Kidney epithelial cell (primary cell): ENCODE measurements at places on chromosomes 2 and 18.
A peak's percentile ranks its signal among the peaks of the same experiment; 100 is the strongest.

- no peak for DNase-seq
Observed at GRCh38 chr18:6979954-6980353, 137.6 kb downstream of the LAMA1 start.

DNA sequence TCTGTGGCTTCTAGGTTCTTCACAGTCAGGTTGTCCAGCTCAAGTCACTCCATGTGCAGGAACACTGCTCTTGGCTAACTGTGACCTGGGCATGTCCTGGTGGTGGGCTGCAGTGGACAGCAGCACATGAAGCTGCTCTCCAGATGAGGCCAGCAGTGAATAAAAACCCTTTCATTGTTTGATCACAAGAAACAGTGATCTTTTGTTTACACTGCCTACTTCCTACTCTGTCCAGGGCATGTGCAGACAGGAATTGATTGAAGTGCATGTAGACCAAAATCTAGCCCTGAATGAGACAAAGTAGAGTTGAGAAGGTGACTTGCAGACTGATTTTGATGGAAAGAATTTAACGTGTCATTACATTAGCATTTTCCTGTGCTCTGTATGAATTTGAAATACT, 34.9 kb downstream of the BCL2L11 start:
- no peak for DNase-seq

DNA sequence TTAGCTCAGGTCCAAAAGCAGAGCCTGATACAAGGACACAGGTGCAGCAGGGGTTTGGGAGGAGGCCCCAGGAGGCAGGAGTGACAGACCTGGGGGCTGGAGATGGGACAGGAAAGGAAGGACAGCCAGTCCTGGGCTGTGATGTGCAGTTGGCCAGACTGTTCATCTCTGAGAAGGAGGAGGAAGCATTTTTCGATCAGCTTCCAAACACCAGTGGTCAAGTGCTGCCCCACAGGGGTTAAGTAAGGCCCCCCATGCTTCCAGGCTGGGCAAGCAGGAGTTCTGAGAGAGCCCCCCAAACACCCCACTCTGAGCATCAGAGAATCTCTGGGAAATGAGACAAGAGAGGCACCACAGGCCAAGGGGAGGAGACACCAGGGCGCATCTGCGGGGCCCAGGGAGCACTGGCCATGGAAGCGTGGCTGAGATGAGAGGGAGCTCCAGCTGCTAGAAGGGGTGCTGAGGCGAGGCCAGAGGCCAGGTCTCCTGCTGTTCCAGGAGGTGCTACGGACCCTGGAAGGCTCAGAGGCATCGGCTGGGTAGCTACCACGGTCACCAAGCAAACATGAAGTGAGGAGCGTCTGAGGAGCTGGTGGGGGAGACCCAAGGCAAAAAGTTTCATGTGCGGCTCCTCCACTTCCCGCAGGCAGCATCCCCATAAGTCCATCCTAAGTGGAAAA, 5.6 kb upstream of the HDAC4 start:
- no peak for DNase-seq

- no peak for DNase-seq
Observed at GRCh38 chr18:46481048-46481846, 175.8 kb downstream of the LOXHD1 start.

DNA sequence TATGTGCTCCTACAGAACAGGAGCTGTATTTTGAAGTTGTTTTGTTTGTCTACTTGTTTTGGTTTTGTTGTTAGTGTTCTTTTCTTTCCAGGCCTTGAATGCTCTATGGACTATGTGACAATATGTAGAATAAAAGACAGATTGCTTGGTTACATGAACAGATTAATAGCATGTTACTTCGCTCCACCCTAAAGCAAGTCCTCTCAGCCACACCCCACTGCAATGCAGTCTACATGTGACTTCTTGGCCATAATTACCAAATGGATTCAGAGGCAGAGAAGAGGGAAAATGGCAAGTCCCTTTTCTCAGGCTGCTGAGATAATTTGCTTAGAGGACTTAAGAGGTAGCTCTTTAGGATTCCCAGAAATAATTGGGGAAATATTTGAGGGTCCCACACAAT, 123.2 kb upstream of the CYP1B1 start:
- DNase-seq: no peak

DNA sequence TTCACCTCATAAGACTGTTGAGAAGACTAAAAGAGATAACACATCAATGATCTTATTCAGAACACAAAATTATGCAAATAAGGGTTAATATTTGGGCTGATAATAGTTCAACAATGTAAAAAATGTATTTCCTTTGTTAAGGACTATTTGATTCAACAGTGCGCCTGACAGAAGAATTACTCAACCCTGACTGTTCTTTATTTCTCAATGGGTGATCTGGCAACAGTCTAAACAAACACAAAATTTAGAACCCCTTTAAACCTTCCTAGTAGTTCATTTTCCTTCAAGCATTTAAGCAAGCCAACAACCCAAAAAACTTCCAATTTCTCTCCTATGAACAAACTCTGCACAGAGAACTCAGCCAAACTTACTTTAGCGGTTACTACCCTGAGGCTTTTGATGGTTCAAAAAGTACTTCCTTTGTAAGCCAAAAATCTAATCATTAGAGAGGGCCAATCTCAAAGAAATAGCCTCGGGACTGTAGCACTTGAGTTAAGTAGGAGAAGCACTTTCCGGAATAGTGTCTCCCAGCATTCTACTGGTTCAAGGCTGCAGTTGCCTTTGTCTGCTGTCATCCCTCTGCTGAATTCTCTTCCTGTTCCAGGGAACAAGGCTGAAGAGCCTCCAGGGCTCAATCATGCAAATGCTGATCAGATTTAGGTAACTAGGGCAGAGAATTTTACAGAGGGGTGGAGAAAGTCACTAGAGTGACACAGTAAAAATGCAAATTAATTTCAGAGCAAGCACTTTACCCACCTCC, 40.9 kb upstream of the MAPK4 start:
- no peak for DNase-seq

- DNase-seq: peak; percentile 79
Observed at GRCh38 chr2:169073963-169074751, 4.8 kb downstream of the DHRS9 start.

- DNase-seq: no peak
Observed at GRCh38 chr2:198385326-198385725, 580.9 kb downstream of the PLCL1 start.

- no peak for DNase-seq
Observed at GRCh38 chr2:198596985-198597384, 792.6 kb downstream of the PLCL1 start.

DNA sequence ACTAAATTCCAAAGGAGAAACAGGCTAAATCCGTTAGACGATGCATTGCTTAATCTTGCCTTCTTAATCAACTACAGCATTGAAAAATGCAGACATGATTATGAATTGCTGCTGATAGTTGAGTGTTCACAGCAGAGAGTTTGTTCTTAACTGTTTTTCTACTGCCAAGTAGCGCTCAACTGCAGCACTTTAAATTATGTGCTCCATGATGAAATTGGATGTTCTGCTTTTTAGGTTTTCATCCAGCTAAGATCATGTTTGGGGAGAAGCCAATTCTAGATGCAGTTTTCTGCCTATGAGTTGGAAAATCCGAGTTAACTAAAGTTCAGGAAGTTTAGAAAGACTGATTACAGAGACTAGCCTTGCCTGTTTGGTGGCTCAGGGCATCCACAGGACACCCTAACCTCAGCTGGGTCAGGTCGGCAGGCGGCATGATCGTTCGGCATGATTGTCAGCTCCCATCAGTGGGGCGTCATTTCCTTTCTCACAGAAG, 119.4 kb upstream of the PIEZO2 start:
- DNase-seq: no peak

- no peak for DNase-seq
Observed at GRCh38 chr2:29703336-29703735, 218.1 kb downstream of the ALK start.

GRCh38 chr2:225600444-225600843, 200.9 kb downstream of the NYAP2 start:
- no peak for DNase-seq

- DNase-seq: no peak
Observed at GRCh38 chr2:136373841-136374240, 255.9 kb upstream of the CXCR4 start.

GRCh38 chr2:120964819-120965218, 229.2 kb downstream of the GLI2 start:
- DNase-seq: no peak

- DNase-seq: no peak
Observed at GRCh38 chr2:30029804-30030203, 108.4 kb upstream of the ALK start.

DNA sequence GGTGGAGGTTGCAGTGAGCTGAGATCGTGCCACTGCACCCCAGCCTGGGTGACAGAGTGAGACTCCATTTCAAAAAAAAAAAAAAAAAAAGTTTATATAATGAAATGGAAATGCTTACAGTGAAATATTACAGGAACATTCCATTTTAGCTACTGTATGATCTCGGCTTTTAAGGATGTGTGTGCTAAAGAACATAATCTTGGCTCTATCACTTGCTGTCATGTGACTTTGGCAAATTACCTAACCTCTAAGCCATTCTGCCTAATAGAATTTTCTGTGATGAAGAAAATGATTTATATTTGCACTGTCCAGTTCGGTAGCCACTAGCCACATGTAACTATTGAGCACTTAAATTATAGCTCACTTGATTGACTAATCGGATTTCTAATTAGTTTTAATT, 36.3 kb downstream of the SMAD4 start:
- DNase-seq: no peak

DNA sequence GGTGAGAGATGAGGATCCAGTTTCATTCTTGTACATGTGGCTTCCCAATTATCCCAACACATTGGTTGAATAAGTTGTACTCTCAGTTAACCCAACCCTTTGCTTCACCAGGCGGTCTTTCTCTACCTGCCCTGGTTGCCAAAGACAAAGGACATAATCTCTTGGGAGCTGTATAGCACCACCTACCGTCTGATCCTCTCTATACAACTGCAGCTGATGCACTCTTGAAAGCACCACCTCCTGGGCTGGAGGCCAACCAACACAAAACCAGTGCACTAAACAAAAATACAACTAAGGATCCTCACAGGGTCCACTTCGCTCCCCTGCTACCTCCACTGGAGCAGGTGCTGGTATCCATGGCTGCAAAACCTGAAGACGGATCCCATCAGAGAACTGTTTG, 473.6 kb upstream of the NRXN1 start:
- DNase-seq: no peak

- no peak for DNase-seq
Observed at GRCh38 chr18:8745355-8746014, 40.1 kb downstream of the MTCL1 start.

GRCh38 chr18:32771871-32772580, 797 bp downstream of the KLHL14 start:
- no peak for DNase-seq

GRCh38 chr2:230952226-230952956, 27.3 kb upstream of the GPR55 start:
- no peak for DNase-seq

DNA sequence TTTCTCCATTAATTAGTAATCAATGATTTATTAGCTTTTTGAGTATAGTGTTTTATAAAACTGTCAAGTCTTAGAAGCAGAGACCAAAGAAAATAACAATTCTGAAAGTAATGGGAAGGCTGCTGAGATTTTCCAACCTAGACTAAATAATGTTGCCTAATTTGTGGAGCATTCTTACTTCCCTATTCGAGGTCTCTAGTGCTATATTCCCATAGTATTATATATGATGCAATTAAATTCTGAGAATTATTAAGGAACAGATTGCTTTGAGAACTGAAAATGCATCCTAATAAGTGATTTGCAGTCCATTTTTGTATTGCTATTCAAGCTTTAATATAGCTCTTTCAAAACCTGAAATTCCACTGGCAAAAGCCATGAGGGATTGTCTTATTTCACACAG, 27.7 kb upstream of the DOCK10 start:
- no peak for DNase-seq

DNA sequence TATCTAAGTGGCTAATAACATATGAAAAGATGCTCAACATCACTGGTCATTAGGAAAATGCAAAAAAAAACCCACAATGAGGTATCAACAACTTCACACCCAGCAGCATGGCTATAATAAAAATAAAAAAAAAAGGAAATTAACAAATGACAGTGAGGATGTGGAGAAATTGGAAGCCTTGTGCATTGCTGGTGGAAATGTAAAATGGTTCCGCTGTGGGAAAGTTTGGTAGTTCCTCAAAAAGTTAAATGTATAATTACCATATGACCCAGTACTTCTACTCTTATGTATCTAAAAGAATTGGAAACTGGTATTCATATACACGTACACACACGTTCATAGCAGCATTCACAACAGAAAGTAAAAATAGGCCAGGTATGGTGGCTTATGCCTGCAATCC, 15.5 kb upstream of the CACNB4 start:
- no peak for DNase-seq

DNA sequence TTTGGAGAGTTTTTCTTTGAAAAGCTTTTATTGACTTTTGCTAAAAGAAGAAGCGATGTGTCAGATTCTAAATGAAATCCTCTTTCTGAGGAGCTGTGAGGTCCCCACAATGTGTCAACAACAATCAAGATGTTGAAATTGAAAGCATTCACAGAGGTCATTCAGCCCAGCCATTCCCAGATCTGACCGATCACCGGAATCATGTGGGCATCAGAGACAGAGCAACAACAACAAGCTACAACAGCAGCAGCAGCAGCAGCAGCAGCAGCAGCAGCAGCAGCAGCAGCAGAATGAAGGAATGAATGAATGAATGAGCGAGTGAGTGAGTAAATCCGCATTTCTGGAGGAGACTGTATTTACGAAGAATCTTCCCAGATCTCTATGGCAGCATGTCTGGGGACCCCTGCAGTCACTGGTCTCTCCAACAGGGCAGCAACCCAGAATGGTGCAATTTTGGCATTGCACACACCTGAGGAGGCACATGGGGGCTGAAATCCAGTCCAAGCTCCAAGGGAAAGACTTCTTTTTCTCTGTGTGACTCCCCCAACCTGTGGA, 299.0 kb downstream of the MYCN start:
- no peak for DNase-seq

DNA sequence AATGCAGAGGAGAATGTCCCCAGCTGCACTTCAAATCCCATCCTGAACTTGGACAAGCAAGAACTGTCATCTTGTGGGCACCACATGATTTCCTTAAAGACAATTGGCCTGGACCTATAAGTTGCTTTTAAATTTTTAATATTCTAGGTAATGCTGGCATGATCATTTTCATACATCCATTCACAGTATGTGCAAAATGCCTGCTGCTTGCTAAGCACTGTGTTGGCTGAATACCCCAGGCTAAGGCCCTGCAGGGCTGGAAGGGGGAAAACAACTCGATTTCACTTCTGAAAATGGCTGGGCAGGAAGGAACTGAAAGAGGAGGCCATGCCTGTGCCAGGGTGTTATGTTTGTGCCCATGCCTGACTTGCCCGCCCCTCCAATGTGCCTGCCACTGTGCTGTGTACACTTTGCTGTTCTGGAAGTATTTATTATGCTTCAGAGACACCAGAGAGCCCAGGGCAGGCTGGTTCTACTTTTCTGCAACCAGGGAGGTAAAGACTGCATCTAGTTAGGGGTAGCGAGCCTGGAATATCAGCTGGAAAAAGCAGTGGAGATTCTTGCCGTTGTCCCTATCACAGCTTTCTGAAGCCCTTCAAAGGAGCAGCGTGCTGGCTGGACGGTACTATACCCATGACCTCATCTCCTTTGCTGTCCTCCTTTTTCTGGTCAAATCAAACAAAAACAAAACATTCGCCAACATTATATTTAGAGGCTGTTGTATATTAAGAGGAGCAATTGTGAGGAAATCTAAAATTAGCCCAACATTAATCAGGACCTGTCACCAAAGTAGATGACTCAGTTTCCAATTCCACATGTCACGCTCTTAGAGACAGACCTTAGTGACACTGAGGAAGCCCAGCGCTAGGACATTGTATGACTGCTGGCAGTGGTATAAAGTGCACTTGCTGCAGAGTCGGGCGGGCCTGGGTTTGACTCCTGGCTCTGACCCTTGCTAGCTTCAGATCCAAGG, 158.1 kb downstream of the DDX1 start:
- DNase-seq: no peak
